Uterus (tissue), 4 donors: ENCODE measurements at places on chromosomes 7 and 10. TPM values are rescaled to one million over a fixed set of nuclear protein-coding genes. Genes with fewer than 3 reads are reported as not detected.
A peak's percentile ranks its signal among the peaks of the same experiment; 100 is the strongest.

Gene DLX6
- 1.5 TPM for total RNA-seq

Gene CCL26
- not detected for total RNA-seq

Gene CREB5
- total RNA-seq, result 23.3 TPM

Gene PIP
- total RNA-seq, result not detected

Gene NXPH1
- 0.28 TPM for total RNA-seq

Gene C10orf105
- total RNA-seq, result not detected

Gene UPK3BL2
- 64.0 TPM for total RNA-seq

Gene MYO3A
- 0.58 TPM for total RNA-seq

Gene KAZALD1
- total RNA-seq, result 0.26 TPM

- DNase-seq, result no peak
- H3K27me3 ChIP-seq, result no peaks in the 10 kb centered on the region
- H3K36me3 ChIP-seq, result no peaks in the 10 kb centered on the region
- H3K27ac ChIP-seq, result peak overlapping the region; percentile 56
Measured at GRCh38 chr10:77837248-77837924, 89.2 kb downstream of the DLG5 start.

DNA sequence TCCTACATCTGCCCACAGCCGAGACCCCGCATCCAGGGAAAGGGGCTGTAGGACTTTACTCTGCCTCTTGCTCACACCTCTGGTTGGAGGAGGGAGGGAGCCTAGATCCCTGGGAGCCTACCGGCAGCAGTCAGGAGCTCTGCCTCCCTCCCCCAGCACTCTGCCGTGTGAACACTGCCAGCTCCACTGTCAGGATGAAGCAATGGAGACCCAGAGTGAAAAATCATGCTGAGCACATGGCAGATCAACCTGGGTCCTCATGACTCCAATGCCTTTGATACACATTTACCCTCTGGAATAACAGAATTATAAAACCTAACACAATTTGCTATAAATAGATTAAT, 477.7 kb downstream of the TNS3 start:
- H3K4me3 ChIP-seq, result no peak overlapping the region
- DNase-seq, result no peak
- H3K36me3 ChIP-seq, result no peaks in the 10 kb centered on the region
- no peaks in the 10 kb centered on the region for H3K4me1 ChIP-seq
- no peak overlapping the region for H3K27ac ChIP-seq

GRCh38 chr10:59606551-59606961, 103.1 kb downstream of the SLC16A9 start:
- no peak overlapping the region for H3K4me3 ChIP-seq
- H3K27me3 ChIP-seq, result no peaks in the 10 kb centered on the region
- no peak for DNase-seq
- H3K4me1 ChIP-seq, result no peaks in the 10 kb centered on the region
- no peak overlapping the region for H3K27ac ChIP-seq

GRCh38 chr10:1709161-1709560, 28.2 kb downstream of the ADARB2 start:
- H3K4me1 ChIP-seq, result no peaks in the 10 kb centered on the region
- H3K27me3 ChIP-seq, result no peaks in the 10 kb centered on the region
- no peak for DNase-seq
- H3K27ac ChIP-seq, result no peak overlapping the region

- no peak overlapping the region for H3K4me3 ChIP-seq
- peaks cover 4% of the 10 kb centered on the region for H3K4me1 ChIP-seq
- no peaks in the 10 kb centered on the region for H3K27me3 ChIP-seq
- no peaks in the 10 kb centered on the region for H3K36me3 ChIP-seq
- no peak for DNase-seq
Measured at GRCh38 chr7:14751461-14751860, 151.1 kb downstream of the DGKB start.

DNA sequence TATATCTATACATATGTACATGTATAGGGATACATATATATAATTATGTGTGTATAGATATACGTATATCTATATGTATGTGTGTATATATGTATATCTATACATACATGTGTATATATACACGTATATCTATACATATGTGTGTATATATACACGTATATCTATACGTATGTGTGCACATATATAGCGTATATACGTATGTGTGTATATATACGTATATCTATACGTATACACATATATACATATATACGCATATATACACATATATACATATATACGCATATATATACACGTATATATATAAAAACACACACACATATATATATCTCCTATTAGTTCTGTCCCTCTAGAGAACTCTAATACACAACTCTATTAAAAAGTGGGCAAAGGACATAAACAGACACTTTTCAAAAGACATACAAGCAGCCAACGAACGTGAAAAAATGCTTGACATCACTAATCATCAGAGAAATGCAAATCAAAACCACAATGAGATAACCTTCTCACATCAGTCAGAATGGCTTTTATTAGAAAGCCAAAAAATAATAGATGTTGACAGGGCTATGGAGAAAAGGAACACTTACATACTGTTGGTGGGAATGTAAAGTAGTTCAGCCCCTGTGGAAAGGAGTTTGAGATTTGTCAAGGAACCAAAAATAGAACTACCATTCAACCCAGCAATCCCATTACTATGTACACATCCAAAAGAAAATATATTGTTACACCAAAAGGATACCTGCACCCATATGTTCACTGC, 22.0 kb upstream of the TMEM120A start:
- no peaks in the 10 kb centered on the region for H3K27me3 ChIP-seq
- no peak for DNase-seq
- H3K27ac ChIP-seq, result no peak overlapping the region
- H3K4me1 ChIP-seq, result no peaks in the 10 kb centered on the region
- no peak overlapping the region for H3K4me3 ChIP-seq

DNA sequence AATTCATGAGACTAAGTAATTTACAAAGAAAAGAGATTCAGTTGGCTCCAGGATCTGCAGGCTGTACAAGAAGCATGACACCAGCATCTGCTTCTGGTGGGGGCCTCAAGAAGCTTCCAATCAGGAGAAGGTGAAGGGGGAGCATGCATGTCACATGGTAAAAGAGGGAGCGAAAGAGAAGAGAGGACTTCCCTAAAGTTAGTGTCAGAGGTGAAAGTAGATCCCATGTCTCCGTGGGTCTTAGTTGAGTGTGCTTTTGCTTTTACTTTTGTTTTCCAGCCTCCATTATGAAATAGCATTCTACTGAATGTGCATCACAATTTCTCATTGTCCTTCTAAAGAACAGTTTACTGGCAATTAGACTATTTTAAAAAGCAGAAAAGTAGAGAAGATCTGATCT, 213.6 kb upstream of the FZD1 start:
- H3K4me3 ChIP-seq, result no peak overlapping the region
- no peak for DNase-seq
- no peaks in the 10 kb centered on the region for H3K4me1 ChIP-seq
- no peak overlapping the region for H3K27ac ChIP-seq
- no peaks in the 10 kb centered on the region for H3K36me3 ChIP-seq
- H3K27me3 ChIP-seq, result no peaks in the 10 kb centered on the region

- H3K4me3 ChIP-seq, result no peak overlapping the region
- H3K27ac ChIP-seq, result no peak overlapping the region
- no peaks in the 10 kb centered on the region for H3K4me1 ChIP-seq
Measured at GRCh38 chr10:63365976-63366765, 99.6 kb downstream of the JMJD1C start.

DNA sequence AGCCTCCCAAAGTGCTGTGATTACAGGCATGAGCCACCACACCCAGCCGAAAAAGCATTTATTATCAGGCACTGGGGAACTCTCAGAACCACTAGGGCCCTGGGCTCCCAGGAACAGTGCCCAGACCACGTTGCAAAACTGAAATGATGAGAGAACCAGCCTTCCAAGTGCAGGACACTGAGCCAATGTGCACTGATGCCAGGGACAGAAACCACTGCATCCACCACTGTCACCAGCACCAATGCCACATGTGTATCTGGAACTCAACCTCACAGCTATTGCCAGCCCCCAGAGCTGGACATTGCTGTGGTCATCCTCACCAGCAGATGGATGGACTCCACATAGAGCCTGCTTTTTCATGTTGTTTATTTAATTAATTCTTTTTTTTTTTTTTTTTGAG, 28.2 kb upstream of the TPST1 start:
- no peak for DNase-seq
- no peak overlapping the region for H3K27ac ChIP-seq
- no peaks in the 10 kb centered on the region for H3K4me1 ChIP-seq

DNA sequence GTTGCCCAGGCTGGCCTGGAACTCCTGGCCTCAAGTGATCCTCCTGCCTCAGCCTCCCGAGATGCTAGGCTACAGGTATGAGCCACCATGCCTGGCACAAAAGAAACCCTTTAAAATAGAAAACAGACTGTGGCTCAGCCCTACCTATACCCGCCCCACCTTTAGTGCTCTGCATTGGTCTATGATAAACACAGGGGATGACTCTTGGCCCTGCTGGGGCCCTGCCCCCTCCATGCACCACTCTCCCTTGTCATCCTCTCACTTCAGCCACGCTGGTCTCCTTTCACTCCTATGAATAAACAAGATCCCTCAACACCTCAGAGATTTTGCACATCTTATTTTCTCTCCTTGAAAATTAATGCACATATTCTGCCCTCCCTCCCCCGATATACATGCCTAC, 251.4 kb upstream of the KLF14 start:
- no peaks in the 10 kb centered on the region for H3K36me3 ChIP-seq
- peak overlapping the region; percentile 74 for H3K27ac ChIP-seq
- H3K4me3 ChIP-seq, result no peak overlapping the region
- H3K4me1 ChIP-seq, result peaks cover 14% of the 10 kb centered on the region

GRCh38 chr7:144812379-144813283, 23.2 kb downstream of the TPK1 start:
- H3K27ac ChIP-seq, result no peak overlapping the region
- H3K36me3 ChIP-seq, result no peaks in the 10 kb centered on the region
- DNase-seq, result no peak

- no peaks in the 10 kb centered on the region for H3K36me3 ChIP-seq
- H3K27me3 ChIP-seq, result no peaks in the 10 kb centered on the region
- no peak for DNase-seq
- no peak overlapping the region for H3K27ac ChIP-seq
- no peak overlapping the region for H3K4me3 ChIP-seq
Measured at GRCh38 chr7:15175152-15175551, 272.6 kb upstream of the DGKB start.

GRCh38 chr7:41449694-41450093, 253.2 kb downstream of the INHBA start:
- H3K4me3 ChIP-seq, result no peak overlapping the region
- DNase-seq, result no peak
- H3K27ac ChIP-seq, result no peak overlapping the region
- H3K27me3 ChIP-seq, result no peaks in the 10 kb centered on the region

DNA sequence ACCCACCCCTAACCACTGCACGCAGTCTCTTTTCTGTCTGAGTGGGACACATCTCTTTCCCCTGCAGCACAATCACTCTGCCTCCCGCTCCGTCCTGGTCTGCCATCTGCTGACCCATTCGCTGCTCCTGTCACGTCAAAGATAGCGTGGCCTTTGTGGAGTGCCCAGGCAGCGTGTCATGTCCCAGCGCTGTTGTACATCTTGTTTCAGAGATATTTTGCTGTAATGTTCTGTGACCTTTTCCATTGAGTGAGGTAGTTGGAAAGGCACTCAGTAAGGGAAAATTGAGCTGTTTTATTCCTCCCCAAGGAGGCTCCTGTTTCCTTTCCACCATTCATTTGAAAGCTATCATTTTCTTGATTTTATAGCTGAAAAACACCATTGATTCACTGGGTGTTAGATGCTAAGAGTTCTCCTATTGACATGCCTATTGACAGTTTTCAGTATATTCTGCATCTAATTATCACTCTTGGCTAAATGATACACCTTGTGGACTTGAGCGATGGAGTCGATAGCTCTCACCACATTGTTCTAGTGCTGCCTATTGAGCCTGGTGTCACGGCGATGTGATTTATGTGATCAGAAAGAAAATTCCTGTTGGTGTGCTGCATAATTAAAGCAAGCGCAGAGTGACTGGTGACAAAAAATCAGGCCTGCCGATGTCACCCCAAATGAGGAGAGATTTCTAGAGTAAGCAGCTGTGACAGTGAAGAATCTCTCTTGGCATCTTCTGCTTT, 372.6 kb downstream of the LRMDA start:
- H3K36me3 ChIP-seq, result no peaks in the 10 kb centered on the region
- DNase-seq, result no peak
- H3K4me1 ChIP-seq, result no peaks in the 10 kb centered on the region
- H3K27ac ChIP-seq, result no peak overlapping the region
- no peaks in the 10 kb centered on the region for H3K27me3 ChIP-seq

- H3K4me1 ChIP-seq, result no peaks in the 10 kb centered on the region
- H3K36me3 ChIP-seq, result no peaks in the 10 kb centered on the region
- DNase-seq, result no peak
- H3K27me3 ChIP-seq, result no peaks in the 10 kb centered on the region
Measured at GRCh38 chr7:79137942-79138341, 315.5 kb downstream of the MAGI2 start.
